ENCODE measurements at places on chromosomes 4 and X.

DNA sequence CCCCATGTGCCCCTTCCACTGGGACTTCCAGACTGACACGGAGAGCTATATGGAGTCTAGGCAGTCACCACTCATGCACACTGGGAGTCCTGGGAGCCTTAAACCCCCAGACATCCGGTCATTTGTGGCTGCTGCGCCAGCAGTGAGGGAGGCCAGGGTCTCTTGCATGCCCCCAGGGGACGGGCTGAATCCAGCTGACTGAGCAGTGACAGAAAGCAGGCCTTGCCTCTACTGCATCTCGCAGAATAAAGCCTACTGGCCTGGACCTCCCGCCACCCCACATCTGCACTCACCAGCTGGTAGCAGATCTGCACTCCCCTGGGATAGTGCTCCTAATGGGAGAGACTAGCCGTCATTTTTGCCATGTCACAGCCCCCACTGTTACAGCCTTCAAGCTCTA, 1234.2 kb downstream of the FAM133A start:
- no peak for DNase-seq

DNA sequence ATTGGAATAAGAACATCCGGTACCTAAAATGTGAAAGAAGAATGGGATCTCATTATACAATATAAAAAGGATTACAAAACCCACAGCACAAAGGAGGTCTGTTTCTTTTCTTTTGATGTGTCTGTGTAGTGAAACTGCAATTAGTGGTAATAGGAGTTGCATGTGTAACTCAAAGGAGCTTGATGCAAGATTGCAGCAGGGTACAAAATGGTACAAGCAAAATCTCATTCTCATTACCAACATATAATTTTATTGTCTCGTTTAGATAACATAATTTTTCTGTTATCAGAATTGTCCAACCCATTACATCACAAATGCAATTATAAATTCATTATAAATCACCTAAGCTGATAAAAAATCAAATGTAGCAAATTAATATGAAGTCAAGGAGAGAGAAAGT, 47.1 kb upstream of the CCSER1 start:
- no peak for DNase-seq

DNA sequence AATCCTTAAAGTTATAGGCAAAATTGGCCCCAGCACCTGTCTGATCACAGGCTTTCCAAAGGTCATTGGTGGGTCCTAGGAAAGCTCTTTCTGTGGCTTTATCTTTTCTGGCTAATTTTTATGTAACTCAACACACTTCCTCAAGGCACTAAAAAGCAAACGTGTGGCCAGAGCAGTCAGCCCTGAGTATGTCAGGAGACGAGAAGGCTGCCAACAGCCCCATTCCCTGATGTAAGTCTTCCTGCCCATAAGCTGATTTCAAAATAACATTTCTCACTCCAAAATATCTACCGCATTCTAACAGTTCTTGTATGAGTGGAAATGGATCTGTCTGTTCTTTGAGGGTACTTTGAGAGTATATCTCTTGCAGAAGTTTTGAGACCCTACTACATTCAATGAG, 25.5 kb upstream of the FUNDC1 start:
- DNase-seq = no peak

GRCh38 chr4:82138374-82138773, 235.4 kb downstream of the HNRNPD start:
- no peak for DNase-seq

DNA sequence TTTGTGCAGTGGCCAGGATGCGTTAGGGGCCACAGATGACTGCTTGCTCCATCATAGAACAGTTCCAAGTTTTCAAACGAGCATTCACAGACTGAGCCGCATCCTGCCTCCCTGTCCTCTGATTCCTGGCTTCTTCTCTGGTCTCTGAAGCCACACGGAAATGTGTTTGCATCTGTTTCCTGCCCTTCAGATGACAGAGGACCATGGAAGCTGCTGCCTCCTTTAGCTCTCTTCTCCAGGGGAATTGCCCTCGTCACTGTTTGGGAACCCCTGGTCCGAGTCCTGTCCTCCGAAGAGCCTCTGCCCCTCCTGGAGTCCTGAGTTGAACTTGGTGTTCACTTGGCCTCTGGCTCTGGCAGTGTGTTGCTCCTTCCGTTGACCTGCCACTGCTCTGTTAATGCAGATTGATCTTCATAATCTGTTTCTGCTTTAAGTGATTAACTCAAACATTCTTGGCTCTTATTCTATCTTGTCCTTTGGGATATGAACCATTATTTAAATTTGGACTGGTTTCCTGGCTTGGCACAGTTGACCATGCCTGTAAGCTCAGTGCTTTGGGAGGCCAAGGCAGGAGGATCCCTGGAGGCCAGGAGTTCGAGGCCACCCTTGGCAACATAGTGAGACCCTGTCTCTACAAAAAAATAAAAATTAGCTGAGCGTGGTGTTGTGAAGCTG, 96.0 kb downstream of the PTTG2 start:
- DNase-seq = no peak

GRCh38 chr4:6697131-6697530, 3.5 kb downstream of the S100P start:
- DNase-seq = no peak

DNA sequence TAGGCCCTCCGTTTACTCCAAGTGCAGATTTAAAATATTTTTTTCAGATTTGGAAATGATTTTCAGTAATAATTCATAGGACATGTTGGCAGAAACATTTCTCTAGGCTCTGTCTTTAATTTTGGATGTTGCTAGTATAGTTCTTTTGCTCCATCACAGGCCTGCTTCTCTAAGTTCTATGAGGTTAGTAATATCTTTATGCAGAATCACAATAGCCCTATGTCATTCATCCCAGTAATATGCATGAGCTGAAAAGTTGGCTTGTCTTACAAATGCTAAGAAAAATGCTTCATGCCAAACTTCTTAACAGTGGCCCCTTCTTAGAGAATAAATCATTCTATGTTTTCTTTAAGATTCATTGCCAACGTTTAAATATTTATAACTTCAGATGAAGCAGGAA, 148.3 kb upstream of the TLL1 start:
- no peak for DNase-seq

- DNase-seq = no peak
Observed at GRCh38 chr4:12414181-12414812, 985.6 kb upstream of the HS3ST1 start.

DNA sequence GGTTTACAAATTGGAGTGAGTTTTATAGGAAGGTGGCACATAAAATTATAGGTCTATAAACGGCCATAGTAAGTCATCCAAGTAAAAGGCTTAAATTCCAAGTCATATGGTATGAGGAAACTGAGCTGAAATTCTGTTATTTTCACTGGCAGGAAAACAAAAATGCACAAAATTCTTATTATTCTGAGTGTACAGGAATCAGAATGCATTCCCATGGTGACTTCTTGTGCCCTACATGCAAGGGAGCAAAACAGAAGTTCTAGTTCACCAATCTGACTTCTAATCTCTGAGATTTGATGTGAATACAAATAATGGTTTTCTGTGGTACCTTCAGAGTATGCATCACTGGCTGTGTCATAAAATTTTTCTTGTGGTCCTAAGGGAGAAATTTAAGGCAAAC, 102.9 kb downstream of the CLCN4 start:
- DNase-seq = no peak

DNA sequence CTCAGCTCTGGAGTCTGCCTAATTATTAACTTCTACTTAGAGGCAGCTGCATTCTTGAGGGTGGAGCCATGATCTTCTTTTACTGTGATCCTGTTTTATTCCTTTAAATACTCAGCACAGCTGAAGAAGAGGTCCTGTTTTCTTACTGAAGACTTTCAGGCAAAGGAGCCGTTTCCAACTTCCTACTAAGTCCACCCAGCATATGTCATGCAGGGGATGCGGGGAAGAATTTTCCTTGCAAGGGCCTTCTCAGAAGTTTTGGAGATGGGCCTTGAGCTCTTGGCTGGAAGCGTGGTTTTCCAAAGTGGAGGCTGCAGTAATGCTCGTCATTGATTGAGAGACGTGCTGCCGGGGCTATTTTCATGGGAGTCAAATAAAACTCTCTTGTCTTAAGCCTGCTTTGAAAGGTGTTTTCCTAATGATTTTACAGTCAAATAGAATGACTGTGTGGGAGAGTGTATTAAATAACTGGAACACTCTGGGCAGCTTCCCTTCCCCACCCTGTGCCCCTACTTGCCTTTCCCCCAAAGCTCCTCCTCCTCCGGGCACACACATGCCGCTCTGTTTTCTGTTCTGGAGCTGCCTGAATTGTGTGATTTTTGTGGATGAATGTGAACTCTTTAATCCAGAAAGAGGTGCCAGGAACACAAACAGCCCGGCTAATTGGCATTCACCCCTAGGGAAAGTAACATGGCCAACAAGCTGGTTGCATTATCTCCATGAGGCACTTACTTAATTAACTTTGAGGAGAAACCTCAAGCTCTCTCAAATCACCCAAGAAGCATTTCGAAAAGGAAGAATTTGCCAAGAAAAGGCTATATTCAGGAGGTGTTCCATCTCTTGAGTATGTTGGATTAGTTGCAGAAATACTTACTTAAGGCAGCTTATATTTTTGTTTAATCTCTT, 28.1 kb downstream of the FGF2 start:
- no peak for DNase-seq

GRCh38 chr4:10078481-10079233, 37.9 kb downstream of the WDR1 start:
- DNase-seq = no peak

- DNase-seq = no peak
Observed at GRCh38 chr4:52657292-52657617, 1.8 kb downstream of the USP46 start.

DNA sequence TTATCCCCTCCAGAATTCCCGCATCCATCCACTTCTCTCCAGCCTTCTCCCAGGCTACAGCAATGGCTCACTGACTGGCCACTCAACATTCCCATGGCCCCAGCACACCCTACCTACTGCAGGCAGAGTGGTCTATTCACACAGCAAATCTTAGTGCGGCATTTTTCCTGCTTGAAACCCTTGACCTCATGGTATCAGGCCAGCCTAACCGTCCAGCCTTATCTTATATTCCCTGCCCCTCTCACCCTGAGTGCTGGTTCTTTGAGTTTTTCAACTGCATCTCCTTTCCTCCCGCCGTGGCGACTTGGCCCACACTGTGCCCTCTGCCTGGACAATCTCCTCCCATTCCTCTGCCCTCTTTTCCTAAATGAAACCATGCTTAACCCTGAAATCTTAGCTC, 10.0 kb upstream of the S100G start:
- no peak for DNase-seq

DNA sequence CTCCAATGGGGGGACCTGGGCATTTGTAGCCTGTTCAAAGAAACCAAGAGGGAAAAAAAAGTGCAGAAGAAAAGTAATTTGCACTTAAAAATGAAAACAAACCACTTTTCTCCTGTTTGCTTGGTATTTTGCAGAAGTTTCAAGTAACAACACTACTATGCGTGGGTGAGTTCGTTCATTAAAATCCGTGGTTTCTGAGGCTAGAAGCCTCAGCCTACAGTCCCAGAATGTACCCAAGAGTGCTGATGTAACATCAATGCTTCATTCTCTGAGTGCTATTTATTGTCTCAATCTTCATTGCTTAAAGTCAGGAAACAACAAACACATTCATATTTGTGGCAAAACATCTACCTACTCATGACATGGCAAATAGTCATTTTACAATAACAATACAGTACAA, 29.2 kb downstream of the LGI2 start:
- no peak for DNase-seq

All from hematopoietic multipotent progenitor cell treated with erythropoietin and hydrocortisone succinate and interleukin-3 and kit ligand, for 17 days (in vitro differentiated cells).